ENCODE measurements at places on chromosomes 7 and 10.
A peak's percentile ranks its signal among the peaks of the same experiment; 100 is the strongest.

- no peak for DNase-seq
These were observed 27.8 kb downstream of the RNLS start for GRCh38 chr10:88555190-88555908.

- no peak for DNase-seq
These were observed 37.3 kb upstream of the LEP start for GRCh38 chr7:128203710-128204214.

DNA sequence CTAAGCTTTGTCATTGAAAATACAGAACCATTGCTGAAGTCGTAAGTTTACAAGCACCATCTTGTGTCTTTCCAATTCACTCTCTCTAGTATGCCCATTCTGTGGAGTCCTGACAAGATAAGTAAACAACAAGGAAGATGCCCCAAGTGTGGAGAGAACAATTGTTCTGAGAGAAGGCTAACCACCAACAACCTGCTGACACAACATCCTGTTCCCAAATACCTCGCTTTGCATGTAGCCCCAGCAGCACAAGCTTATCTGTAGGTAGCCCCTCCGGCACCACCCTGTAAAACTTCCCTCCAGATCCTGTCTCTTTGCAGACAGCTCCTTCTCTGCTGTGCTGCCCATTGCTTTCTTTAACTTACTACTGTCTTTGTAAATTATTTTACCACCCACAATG lies 233.3 kb upstream of the AOAH start:
- DNase-seq: no peak

- DNase-seq: no peak
These were observed 212.3 kb downstream of the MTERF1 start for GRCh38 chr7:91668217-91668616.

GRCh38 chr7:99041526-99041925 lies 102.4 kb downstream of the SMURF1 start:
- no peak for DNase-seq

GRCh38 chr7:123924941-123925340 lies at the start of gene SPAM1:
Gene SPAM1 (plus strand): TSS chr7:123925241. CDS start chr7:123953571, 28,330 bp downstream.
- DNase-seq: no peak

- DNase-seq: no peak
These were observed 160.6 kb downstream of the ADARB2 start for GRCh38 chr10:1576467-1577372.

DNA sequence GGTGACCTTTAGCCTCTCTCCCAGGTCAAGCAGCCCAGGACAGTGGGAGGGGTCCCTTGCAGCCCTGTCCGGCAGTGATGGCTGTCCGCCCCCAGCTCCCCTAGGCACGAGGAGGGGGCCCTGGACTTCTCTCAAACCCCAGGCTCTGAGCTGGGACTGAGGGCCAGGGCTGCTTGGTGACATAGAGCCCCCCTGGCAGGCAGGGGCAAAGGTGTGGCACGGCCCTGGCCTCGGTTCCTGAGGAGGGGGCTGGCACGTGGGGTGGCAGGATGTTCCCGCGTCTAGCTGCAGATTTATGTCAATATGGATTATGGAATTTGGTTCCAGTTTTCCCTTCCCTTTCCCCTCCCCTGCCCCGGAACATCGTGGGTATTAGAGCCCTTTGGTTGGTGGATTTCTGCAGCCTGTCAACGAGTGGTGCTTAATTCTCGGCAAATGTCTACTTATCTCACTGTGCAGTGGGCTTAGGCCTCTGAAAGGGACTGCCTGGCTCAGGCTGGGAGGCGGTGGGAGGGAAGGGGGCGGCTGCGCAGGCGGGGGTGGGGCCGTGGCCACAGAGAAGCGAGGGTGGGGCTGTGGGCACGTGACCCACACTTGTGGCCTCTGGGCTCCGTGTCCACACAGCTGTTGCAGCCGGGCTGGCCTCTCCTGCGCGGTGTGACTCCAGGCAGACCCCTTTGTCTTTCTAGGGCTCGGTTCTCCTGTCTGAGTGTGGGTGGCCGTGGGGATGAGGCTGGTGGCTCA lies 19.3 kb downstream of the UNCX start:
- DNase-seq: no peak

DNA sequence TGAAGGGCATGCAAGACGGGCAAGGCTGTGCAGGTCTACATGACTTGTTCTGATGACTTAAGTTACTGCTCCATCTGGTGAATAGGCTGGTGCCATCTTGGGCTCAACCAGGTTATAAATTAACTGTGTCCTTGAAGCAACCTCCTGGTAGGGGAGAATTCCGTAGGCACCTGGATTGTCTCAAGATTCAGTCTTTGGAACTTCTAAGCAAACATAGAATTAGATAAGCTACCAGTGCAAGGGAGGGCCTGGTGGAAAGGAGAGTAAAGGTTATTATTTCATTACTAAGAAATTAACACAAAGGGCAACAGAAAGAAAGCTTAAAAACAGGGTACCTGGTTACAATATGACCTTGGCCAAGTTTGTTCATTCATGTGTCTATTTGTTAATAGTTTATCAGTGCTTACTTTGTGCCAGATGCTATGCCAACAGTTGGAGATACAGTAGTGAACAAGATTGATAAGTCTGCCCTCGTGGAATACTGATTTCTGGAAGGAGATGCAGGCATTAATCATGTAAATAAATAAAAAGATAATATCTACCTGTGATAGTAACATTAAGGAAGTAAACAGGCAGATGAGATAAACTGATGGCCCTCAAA lies 107.0 kb upstream of the PALS2 start:
- no peak for DNase-seq

- DNase-seq: no peak
These were observed 91.3 kb downstream of the SCRN1 start for GRCh38 chr7:29898301-29898700.

- DNase-seq: no peak
These were observed 21.3 kb upstream of the AMZ1 start for GRCh38 chr7:2666588-2667250.

- no peak for DNase-seq
These were observed 145.9 kb downstream of the PRKAG2 start for GRCh38 chr7:151731022-151731441.

DNA sequence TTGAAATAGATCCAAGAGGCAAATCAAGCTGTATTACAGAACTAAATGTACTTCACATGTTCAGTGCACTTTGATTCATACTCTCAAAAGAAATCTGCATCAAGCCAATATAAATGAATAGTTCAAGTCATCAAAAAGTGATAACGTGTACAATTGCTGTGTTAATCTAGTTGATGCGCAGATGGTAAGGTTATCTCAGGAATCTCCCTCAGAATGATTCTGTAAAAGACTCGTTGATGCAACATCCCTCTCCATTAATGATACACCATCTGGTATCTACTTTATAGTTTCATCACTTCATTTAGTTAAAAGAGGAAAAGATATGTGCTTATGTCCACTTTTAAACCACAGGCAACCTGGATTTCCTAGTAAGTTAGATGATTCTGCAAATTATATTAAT lies 200.6 kb downstream of the CHCHD3 start:
- DNase-seq: no peak

GRCh38 chr10:121088524-121088923 lies 237.4 kb downstream of the WDR11 start:
- DNase-seq: no peak

DNA sequence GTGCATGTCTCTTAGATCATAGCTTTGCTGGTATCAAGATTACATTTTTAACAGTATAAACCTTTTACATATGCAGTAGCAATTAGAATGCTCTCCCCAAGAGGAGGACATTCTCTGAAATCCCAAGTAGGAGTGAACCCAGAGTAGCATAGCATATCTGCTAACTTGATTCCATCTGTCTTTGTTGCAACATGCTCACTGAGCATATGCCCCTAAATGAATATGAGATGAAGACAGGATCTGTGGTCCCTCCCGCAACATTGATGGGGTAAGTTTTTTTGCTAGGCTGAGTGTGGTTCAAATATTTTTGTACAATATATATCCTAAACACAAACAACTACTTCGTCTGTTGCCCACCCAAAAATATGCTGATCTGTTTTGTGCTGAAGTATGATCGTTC lies 534.2 kb upstream of the C7orf33 start:
- no peak for DNase-seq

DNA sequence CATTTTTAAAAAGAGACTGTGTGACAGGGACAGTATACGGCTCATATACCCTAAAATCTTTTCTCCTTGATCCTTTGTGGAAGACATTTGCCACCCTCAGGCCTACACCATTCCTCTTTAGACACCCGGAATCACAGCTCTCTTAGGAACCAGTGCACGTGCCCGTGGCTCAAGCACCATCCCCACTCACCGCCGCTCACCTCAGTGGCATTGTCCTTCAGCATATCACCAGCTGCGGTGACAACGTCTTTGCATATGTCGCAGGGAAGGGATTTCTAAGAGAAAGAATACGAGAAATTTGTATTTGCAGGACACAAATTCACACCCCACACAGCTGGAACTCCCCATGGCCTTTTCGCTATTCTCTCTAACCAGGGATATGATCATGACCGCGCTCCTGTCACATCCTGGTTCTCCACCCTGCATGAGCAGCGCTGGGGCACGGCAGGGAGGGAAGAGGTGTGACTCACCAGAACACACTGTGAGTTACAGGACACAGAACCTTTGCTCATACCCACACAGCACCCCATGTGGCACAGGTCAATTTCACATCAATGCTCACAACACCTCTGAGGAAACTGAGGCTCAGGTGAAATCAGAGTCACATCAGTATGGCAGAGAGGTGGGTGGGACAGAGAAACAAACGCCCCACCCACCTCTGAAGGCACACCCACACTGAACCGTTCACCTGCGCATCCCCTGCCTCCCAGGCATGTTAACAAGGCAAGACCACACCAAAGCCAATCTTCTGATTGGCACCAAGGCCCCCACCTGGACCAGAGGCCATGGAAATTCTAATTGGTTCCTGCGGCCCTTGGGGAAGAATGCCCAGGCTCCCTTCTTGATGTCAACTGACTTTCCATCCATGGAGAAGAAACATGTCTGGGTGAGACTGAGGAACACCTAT lies 19.2 kb downstream of the PSAP start:
- DNase-seq: no peak

GRCh38 chr10:60707841-60708240 lies 70.4 kb upstream of the CDK1 start:
- no peak for DNase-seq

DNA sequence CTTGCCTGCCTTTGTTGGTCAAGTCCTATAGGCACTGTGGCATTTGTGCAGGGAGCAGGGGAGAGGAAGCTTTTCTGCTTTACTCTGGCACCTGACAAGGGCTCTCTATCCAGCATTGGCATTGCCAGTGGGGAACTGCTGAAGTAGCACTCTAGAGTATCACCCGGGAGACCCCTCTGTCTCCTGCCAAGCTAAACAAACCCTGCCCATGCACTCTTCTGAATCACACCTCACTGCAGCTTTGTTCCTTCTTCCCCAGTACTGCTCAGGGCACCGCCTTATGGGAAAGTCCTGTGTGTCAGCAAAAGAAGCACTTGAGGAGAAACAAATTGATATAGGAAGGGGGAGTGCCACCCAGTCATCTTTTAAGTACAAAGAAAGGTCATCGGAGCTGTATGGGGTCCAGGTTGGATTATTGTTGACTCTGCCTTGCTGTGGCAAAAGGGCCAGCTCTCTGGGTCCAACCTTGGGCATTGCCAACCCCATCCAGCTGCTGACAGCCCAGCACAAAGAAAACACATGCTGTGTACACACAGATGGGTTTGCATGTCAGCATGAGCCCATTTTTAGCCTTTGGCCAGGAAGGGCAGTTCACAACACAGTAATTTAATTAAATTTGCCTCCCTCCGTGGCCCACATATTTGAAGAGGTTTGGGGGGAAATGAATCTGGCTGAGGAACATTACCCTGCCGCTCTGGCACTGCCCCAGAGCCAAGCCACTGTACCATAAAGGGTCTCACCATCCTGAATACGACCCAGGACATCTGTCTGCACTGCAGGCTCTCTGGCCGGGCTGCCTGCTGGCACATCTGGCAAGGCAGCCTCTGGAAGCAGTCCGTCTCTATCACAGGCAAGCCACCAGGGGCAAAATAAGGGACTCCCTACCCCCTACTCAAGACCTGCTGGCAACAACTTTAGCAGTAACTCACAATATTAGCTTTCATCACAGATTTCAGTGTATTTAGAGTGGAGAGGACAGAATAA lies 13.1 kb downstream of the LRRC4 start:
- DNase-seq: no peak

DNA sequence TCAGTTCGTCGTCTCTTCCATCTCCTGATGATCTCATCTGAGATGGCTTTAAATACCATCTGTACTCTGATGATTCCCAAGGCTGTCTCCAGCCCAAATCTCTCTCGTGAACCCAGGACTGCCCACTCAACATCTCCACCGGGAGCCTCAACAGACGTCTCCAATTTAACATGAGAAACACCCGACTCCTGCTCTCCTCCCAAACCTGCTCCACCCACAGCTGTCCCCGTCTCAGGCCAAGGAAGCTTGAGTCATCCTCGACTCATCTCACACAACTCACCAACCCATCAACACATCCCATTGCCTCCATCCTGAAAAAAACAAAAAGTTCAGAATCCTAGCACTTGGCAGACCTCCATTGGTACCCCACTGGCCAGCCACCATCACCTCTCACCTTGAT lies 29.7 kb upstream of the CALN1 start:
- no peak for DNase-seq

DNA sequence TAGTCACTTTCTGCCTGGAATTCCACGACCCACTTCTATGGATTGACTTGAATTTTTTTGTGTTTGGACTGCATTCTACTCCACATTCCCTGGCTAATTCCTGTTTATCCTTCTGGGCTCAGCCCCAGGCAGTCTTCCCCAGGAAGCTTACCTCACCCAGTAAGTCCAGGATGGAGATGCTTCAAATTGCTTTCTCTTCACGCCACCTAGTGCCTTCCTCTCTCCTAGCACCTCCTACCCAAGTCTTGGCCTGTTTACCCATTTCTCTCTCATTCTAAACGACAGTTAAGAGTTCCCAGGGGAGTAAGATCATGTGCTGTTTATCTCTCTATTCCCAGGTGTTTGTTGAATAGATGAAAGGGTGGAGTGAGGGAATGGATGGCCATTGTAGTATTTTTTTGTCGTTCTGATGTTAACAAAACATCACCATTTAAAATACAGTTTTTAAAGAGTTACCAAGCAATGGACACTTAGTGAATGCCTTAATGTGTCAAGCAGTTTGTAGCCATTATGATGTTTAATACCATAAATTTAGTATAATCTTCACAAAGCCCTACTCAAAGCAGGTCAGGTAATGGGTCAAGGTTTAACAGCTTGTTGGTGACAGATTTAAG lies 45.5 kb upstream of the TARP start:
- no peak for DNase-seq

GRCh38 chr7:25098096-25099046 lies 26.7 kb downstream of the CYCS start:
- peak; percentile 58 for DNase-seq

- DNase-seq: no peak
These were observed 390.3 kb downstream of the MAGI2 start for GRCh38 chr7:79063019-79063698.
